EH (cell line): ENCODE measurements at places on chromosomes 12 and 14.
A peak's percentile ranks its signal among the peaks of the same experiment; 100 is the strongest.

DNA sequence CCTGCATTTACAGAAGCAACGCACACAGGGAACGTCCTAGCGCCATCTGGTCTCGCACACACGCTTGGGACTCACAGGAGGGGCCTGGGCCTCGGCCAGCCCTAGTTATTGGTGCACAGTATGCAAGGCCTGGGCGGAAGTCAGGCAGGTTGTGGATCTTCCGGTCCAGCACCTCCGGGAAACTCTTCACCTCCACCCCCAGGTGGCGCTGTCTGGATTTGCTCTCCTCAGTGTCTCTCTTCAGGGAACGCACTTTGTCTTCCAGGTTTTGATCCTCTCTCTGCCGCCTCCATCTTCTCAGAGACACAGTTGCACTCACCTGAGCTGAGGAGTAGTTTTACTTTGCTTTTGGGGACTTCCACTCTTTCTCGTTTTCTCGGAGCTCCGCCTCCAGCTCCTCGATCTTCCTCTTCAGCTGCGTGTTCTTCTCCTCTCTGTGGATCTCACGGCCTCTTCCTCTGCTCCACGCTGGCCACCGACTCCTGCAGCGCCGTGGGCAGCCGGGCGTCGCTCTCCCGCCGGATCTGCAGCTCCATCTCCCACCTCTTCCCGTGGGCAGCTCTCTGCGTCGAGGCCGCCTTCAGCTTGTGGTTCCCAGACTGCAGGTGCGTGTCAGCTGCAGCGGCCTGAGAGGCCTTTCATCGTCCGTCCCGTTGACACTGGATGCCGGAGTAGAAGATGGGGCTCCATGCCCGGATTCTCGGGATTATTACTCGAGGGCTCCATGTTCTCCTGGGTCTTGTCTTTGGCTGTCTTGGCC lies 933.8 kb downstream of the TMEM121 start:
- no peak for DNase-seq

DNA sequence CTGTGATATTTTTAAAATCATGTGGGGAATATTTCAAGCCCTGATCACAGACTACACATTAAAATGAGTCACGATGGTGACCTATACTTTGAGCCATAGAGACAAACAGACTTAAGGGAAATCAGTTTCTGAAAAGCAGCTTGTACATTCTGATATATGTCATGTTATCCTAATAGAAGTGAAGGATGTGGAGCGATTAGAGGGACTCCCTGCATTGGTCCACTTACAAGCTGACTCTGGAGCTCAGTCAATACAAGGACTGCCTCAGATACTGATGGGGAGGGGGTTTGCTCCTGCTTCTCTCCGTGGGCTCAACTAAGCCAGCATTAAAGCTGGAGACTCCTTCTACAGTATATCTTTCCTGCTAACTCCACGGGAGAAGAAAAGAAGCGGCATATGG lies 173.5 kb downstream of the ALG10B start:
- no peak for DNase-seq

DNA sequence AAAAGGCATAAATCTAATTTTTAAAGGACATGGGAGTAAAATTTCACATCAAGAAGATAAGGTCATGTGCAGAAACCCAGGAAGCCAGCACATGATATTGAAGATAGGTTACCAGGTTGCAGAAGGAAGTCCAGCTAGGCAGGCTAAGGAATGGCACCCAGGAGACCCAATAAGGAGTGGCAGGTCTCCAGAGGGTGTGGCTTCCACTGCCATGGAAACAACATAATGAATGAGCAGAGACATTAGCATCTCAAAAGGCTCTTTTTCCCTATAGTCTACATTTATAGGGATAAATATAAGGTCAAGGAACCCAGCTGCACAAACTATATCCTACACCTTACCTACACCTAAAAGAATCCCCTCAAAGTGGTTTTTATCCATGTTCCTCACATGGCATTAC lies 275.9 kb downstream of the RPS29 start:
- DNase-seq = no peak

- DNase-seq = no peak
These were observed 202.3 kb downstream of the GXYLT1 start for GRCh38 chr12:41942354-41942753.

DNA sequence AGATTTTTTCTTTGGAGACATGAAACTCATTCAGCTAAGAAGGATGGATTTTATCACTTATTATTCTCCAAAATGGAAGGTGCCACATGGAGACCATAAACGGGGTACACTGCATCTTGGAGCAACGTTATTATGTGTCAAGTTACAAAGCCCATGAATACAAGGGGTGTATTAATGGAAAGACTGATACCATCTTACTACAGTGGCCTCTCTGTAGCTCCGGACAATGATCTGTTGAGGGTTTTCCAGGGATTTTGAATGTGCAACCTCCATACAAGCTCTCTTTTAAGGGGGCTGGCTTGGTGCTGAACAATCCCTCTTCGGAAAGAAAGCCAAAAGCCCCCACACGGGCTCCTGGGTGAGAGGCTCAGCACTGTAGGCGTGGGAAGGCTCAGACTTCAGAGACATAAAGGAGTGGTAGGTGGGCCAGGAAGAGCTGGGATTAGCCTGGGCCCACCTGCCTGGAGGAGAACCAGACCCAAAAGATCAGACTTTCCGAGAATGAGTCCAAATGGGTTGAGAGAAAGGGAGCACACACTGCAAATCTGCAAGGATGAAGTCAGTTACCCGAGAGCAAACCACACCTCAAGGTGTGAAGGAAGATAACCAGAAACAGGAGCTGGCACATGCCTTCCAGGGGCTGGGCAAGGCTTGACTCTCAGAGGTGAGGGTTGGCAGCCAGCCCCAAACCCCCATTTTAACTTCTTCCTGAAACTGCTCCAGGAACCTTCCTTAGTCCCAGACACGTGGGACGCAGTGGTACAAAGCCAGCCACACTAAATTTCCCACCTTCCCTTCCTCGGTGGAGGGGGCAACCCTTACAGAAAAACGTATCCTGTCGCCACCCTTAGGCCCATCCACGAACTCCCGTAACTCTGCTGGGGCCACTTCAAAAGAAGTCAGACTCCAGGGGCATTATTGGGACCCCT lies 1.5 kb downstream of the VPS37B start:
- DNase-seq = no peak

- DNase-seq = peak; percentile 66
These were observed 1.2 kb downstream of the RPLP0 start for GRCh38 chr12:120199595-120200306.

DNA sequence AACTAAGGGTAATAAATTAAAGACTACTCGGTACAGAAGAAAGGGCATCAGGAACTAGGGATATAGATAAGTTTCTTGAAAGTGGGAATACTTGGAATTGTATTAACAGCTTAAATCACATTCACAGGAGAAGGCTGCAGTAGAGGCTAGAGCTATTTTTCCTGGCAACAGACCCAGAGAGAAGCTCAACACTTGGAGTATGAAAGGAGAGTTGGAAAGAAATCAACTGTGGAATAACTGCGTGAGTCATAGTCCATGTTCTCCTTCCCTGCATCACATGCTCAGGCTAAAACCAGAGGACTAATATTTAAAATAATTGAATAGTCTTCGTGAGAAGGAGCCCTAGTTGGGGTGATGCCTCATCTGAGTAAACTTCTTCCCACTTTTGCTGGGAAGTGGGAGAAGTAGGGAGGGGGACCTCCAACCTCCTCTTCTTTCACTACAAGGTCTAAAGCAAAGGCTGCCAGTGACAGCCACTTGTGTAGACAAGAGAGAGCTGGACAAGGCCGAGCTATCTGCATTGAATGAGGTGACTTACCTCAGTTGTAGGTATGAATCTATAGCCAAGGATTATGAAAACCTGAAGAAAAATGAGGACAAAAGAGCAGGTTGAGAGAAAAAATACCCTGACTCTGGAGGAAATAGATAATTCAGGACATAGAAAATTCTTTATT lies 32.7 kb downstream of the DYRK2 start:
- peak; percentile 98 for DNase-seq

GRCh38 chr12:71684081-71684480 lies 1.8 kb upstream of the TMEM19 start:
- no peak for DNase-seq

DNA sequence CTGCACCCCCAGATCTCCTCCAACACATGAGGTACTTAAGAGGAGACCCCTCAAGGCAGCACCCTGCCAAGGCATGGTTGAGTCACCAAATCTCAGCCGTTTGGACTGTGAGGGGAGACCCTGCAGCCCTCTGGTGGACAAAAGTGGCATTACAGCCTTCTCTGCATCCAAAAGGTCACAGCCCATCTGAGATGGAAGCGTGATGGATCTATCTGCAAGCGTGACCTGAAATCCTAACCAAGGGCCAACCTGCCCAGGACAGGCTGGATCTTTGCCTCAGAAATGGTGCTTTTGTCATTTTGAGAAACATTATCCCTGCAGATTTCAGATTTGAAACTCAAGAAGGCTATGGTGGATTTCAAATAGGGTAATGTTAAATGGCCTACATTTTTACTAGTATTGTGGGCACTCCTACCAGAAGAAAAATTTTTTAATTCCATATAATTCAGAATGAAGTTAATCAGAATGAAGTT lies 23.7 kb upstream of the DHRS4 start:
- DNase-seq = peak; percentile 76

DNA sequence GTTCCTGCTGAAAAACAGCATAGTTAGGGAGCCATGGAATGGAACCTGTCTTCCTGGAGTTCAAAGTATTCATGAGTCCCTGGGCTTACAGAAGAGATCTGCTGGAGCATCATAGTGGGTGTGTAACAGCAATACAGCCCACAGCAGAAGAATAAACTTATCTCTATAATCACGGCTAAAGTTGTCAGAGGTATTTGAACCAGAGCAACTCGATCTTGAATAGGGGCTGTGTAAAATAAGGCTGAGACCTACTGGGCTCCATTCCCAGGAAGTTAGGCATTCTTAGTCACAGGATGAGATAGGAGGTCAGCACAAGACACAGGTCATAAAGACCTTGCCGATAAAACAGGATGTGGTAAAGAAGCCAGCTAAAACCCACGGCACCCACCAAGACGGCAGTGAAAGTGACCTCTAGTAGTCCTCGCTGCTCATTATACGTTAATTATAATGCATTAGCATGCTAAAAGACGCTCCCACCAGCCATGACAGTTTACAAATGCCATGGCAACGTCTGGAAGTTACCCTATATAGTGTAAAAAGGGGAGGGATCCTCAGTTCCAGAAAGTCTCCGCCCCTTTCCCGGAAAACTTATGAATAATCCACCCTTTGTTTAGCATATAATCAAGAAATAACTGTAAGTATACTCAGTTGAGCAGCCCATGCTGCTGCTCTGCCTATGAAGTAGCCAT lies 223.4 kb downstream of the PCNX1 start:
- DNase-seq = peak; percentile 95

DNA sequence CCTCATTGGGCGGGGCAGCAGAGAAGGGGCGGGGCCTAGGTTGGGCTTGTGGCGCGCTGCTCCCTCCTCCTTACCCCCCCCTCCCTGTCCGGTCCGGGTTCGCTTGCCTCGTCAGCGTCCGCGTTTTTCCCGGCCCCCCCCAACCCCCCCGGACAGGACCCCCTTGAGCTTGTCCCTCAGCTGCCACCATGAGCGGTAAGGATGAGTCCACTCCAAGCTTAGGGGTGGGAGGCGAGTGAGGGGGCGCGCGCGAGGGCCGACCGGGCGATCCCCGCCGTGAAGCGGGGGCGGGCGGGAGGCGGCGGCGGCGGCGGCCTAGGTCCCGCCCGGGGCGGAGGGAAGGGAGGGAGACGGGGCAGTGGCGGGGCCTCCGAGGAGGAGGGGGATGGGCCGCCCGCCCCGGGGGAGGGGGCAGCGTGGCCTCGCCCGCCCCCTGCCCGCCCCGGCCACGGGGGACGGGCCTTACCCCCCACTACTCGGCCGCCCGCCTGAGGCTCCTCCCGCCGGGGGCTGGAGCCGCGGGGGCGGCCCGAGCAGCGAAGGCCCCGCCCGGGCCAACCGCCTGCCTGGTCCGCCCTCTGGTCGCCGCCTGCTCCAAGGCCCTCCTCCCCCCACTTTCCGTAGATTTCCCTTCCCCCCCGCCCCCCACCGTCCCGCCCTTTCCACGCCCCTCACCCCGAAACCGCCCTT lies at the start of gene SP1:
Gene SP1, plus strand, starts transcription at position 73 of the 690 bp plus-strand sequence. Its CDS starts 116 bp downstream, at position 189.
- DNase-seq = peak; percentile 95

GRCh38 chr12:124493809-124494750 lies 73.3 kb downstream of the NCOR2 start:
- DNase-seq = no peak

GRCh38 chr14:104827177-104828055 lies 26.5 kb downstream of the ZBTB42 start:
- DNase-seq = peak; percentile 38

GRCh38 chr12:116718655-116719454 lies 19.0 kb downstream of the SPRING1 start:
- DNase-seq = peak; percentile 44

DNA sequence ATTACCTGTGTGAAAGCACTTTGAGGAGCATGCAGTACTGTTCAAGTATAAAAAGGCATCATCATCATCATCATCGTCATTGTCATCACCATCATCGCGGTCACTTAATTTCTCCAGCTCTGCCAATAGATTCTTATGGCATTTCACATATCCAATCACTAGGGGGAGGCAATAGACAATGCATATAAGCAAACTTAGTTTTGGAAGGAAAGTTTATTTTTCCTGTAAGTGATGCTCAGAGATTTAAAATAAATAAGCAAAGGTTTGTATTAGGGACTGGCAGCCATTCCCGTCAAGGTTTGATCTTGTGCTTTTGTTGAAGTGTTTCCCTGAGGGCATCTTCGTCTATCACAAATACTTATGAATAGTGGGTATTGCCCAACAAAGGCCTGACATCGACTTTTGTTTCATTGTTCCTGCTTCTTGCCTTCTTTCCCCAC lies 127.4 kb downstream of the KTN1 start:
- peak; percentile 69 for DNase-seq

- DNase-seq = peak; percentile 20
These were observed 266.4 kb upstream of the USP15 start for GRCh38 chr12:61993734-61994345.

DNA sequence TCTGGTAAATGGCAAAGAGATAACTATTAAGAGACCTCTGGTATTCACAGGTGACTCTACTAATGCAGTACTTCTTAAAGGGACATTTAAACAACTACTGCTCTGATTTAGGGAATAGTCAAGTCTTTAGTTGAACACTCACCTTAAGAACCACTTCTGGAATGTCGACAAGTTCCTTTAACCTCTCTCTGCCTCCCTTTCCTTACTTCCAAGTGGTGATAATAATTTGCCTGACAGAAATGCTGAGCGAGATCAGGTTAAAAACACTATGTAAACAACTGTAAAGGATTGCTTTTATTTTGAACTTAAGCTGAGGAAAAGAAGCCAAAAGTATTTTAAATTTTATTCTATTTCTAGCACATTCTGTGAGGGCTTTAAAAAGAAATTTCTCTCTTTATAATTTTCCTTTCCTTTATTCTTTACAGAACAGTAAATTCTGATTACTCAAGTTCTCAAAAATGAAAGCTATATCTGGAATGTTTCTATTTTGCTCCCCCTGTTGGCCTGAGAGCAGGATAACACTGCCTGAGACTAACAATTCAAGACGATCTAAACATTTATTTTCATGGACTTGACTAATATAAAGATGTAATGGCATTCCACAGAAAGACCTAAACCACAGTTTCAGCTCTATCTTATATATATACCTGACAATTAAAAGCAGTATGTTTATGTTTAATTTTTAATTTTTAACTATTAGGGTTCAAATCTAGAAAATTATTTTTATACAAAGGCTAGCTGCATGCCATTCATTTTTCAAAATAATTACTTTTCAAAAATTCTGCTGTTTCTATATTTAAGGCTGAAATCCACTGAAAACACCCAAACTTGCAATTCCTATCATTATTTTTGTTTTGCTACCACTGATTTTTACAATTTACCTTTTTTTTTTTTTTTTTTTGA lies 29.2 kb downstream of the ZCCHC8 start:
- peak; percentile 78 for DNase-seq
